ENCODE measurements at places on chromosomes 7 and 10.

DNA sequence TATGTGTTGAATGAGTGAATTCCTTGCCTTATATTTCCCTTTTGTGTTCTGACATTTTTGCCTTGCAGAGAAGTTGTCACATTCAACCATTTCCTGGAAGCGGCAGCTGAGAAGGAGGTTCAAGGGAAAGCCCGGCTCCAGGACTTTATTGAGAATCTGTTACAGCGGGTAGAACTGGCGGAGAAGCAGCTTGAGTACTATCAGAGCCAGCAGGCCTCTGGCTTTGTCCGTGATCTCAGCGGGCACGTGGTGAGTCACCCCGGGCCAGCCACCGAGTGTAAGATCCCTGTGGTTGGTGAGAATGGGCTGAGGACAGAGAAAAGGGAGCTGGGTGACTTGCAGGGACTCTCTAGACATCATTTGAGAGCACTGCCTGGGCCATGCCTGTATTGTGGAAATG lies 14.2 kb downstream of the ZNF365 start:
- DNase-seq: no peak

DNA sequence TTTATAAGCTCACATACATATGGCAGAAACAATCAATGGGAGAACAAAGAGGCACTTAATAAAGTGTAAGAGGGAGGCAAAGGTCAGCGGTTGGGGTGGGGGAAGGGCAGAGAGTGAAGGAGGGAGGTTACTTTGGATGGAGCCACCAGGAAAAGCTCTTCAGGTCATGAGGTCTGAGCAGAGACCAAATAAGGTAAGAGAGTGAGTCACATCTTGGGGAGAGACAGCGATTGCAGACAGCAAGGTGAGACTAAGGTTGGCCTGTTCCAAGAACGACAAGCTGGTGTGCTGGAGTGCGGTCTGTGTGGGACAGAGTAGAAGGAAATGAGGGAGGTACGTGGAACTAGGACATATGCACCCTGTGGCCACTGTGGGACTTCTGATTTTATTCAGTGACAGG lies 74.3 kb upstream of the TOMM7 start:
- DNase-seq: no peak

DNA sequence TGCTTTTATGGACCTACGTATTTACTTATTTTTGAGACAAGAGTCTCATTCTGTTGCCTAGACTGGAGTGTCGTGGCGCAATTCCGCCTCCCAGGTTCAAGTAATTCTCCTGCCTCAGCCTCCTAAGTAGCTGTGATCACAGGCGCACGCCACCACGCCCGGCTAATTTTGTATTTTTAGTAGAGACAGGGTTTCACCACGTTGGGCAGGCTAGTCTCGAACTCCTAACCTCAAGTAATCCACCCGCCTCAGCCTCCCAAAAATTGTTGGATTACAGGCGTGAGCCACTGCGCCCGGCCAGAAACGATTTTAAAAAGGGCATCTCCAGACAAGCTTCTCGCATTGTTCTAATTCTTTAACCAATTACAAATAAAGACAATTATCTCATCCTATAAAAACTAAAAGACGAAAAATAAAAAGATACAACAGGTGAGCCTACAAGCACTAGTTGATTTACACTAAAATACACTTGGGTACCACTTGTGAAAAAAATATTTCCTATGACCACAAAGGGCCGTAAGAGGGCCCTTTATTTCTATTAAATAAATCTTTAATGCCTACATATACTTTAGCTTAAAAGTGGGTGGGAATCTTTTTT lies 2.4 kb downstream of the TRA2A start:
- no peak for DNase-seq

DNA sequence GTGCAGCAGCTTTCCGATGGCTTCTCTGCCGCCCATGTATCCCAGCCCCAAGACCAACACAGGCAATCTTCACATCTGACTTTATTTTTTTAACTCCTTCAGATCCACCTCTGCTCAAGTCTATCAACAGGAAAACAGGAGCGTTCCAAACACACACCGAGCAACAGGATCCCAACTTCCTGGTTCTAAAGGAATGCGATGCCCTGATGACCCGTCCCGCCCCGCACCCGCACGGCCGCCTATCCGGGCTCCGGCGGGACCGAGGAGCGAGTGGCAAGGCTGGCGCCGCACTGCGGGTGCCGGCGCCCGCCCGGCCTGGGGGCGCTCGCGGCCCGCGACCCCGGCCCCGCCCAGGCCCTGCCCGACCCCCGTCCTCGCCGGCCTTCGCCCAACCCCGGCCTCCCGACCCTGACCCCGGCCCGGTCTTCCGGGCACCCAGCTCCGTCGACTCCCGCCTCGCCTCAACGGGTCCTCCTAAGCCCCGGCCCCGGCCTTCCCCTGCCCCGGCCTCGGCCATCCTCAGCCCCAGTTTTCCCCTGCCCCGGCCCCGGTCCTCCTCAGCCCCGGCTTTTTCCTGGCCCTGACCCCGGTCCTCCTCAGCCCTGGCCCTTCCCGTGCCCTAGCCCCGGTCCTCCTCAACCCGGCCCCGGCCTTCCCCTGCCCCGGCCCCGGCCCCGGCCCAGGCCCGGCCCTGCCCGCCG lies 730 bp downstream of the LARP4B start:
- DNase-seq: no peak

DNA sequence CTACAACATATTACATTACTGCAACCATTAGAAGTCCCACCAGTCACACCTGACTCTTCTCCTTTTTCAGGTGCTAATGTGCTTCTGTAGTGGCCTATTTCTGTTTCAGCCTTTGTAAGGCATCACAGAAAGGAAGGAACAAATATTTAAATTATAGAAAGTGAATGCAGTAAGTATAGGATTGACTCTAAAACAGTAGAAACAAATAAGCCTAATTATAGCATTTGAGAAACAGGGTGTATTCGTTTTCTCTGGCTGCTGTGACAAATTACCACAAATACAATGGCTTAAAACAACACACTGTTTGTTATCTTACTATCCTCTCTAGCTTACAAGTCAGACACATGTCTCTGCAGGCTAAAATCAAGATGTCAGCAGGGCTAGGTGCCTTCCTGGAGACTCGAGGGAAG lies 69.4 kb downstream of the CCSER2 start:
- DNase-seq: no peak

DNA sequence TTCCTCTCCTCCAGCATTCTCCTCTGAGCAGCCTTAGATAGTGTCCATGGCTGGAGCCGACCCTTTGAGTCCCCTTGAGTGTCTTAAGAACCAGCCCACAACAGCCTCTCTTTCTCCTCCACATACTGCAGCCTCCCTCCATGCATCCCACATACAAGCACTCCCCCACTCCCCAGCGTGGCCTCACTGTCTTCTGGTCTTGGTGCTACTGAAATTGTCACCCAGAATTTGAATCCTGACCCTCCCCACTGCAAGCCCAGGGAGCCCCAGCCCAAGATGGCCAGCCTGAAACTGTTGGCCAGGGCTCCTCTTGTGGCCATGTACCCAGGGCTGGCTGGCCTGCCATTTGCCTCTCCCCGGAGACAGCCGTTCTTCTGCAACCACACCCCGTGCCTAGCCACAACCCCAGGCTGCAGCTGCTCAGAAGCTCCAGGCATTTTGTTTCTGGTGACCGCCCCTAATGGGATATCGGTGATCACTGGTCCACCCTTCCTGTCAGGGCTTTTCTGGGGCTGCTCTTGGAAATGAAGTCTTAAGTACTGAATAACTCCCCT lies 18.8 kb upstream of the SH2D4B start:
- no peak for DNase-seq

DNA sequence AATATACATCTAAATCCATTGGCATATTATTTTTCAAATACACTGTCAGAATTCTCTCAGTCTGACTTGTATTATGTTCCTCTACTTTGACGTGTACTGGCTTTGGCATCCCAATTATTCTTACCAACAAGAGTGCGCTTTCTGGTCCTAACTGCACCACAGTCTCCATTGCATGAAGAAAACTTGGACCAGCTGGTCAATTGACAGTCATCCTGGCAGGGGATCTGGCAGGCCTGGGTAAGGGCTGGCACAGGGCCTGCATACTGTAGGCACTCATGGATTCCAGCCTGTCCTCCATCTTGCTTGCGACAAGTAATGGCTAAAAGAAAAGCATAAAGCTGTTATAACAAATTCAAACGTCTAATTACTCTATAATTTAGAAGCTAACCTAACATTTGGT lies 384.9 kb downstream of the THSD7A start:
- DNase-seq: no peak

- no peak for DNase-seq
Measured at GRCh38 chr7:22192801-22193200, 164.2 kb downstream of the RAPGEF5 start.

DNA sequence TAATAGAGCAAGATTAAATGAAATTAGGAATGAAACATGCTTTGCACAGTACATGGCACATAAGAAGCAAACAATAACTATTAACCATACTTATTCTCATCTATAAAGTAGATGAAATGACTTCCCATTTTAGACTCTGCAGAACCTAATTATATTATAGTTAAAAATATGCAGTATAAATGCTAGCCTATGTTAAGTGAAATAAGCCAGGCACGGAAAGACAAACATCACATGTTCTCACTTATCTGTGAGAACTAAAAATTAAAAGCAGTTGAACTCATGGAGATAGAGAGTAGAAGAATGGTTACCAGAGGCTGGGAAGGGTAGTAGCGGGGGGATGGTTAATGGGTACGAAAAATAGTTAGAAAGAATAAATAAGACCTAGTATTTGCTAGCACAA lies 247.0 kb downstream of the PRKG1 start:
- no peak for DNase-seq

Data from HTR-8/SVneo (cell line).